NCI-H1930 (cell line): ENCODE measurements at places on chromosomes 3 and 15.

GRCh38 chr15:36893276-36893675 is 207.1 kb downstream of the MEIS2 start:
- no peak for DNase-seq

DNA sequence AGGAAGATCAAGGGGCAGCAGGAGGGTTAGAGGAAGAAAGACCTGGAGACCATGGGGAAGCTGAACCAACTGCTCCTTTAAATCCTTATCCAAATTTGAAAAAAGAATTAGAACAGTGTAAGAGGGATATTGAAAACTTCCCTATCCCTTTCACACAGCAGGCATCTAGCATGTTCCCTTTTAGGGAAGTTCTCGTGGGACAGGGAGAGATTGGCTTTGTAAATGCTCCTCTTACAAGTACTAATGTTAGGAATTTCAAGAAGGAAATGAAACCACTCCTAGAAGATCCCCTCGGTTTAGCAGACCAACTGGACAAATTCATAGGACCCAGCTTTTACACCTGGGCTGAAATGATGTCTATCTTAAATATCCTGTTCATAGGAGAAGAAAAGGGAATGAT is 41.5 kb downstream of the PPCDC start:
- no peak for DNase-seq

- DNase-seq, result no peak
Measured at GRCh38 chr15:73852507-73852906, 20.9 kb upstream of the TBC1D21 start.

DNA sequence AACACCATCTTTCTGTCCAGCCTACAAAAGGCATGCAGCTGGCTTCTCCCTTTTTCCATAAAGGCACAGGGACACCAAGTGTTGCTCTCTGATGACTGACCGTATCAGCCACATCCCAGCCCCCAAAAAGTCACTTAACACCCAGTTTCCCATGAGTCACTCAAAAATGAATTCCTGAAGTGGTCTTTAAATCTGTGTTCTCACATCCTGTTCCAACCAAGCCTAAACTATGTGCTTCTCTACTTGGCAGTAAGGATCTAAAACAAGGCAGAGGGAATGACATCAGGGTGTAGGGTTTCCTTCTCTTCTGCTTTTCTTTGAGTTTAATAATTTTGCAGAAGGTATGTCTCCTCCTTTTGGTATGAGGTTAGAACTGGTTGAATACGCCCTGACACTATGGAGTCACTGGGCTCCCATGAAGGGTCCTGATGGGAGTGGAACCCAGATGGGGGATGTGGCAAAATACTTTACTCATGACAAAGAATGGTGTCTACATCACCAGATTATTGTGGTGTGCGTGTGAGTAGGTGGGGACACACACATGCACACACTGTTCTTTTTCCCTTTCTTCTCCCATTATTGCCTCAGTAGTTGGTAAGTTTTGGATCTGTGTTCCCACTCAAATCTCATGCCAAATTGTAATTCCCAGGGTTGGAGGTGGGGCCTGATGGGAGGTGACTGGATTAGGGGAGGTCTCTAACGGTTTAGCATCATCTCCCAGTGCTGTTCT is 35.6 kb upstream of the CCK start:
- no peak for DNase-seq

GRCh38 chr3:170128259-170128976 is 53.1 kb downstream of the PHC3 start:
- no peak for DNase-seq

DNA sequence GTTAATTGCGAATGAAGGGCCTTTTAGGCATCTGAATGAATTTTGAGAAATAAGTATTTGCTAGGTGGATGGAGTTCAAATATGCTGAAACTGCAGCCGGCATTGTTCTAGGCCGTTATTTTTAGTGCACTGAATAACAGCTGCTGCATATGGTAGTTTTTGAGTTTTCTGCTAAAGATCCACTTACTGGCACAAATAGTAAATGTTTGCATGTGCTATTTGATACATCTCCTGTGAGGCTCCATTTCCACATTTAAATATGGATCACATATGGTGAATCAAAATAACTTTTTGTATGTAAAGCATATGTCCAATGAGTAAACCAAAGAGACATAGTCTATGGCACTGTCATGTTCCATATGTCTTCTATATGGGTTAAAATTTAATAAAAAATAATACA is 56.7 kb upstream of the CNTN4 start:
- no peak for DNase-seq

DNA sequence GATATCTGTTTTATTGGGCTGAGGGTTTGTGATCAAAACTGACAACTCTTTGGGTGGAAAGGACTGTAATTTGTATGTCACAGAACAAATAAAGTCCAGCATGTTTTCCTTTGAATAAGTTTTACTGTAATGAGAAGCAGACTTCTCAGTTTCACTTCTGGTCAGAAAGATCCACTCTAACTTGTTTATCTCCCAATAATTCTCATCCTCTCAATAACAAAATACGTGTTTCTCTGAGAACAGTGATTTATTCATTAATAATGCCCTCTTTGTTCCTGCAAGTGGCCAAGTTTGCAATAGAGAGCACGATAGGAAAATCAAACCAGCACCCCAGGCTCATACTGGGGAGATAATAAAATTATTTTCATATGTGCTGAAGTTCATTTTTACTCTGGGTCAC is 190.6 kb downstream of the CNTN3 start:
- DNase-seq, result no peak

DNA sequence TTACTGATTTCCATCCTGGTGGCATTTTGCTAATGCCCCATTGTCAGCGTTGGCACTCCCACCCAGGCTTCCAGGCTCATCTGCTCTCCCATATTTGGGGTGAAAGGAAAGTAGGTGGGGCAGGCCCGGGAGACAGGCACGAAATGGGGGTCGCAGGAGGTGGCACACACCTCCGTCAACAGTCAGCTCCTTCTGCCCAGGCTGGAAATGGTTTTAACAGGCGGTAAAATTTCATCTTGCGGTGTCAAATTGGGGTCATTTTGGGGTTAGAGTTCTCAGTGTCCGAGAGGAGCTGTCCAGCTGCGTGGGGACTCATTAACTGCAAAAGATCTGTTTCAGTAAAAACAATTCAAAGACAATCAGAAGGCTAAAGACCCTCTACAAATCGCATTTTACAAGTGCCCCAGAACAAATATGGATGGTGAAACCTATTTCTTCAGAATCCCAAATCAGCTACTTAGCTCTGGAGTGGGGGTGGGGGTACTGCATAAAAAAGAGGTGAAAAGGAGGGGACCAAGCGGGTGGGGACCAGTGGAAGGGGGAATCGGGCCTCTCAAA is 4.2 kb upstream of the MEIS2 start:
- DNase-seq, result no peak

GRCh38 chr3:81080608-81081007 is 680.8 kb downstream of the GBE1 start:
- DNase-seq, result no peak

DNA sequence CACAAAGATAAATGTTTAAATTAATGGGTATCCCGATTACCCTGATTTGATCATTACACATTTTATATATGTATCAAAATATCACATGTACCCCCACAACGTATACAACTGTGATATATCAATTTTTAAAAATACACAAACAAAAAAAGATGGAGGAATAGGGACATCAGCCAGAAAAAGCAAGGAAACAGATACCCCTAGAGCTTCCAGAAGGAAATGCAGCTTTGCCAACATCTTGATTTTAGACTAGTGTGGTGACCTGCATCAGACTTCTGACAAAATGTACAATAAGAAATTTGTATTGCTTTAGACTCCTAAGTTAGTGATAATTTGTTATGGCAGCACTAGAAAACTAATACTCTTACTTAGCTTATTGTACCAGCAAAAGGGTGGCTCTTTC is 483.8 kb downstream of the TUSC7 start:
- no peak for DNase-seq

DNA sequence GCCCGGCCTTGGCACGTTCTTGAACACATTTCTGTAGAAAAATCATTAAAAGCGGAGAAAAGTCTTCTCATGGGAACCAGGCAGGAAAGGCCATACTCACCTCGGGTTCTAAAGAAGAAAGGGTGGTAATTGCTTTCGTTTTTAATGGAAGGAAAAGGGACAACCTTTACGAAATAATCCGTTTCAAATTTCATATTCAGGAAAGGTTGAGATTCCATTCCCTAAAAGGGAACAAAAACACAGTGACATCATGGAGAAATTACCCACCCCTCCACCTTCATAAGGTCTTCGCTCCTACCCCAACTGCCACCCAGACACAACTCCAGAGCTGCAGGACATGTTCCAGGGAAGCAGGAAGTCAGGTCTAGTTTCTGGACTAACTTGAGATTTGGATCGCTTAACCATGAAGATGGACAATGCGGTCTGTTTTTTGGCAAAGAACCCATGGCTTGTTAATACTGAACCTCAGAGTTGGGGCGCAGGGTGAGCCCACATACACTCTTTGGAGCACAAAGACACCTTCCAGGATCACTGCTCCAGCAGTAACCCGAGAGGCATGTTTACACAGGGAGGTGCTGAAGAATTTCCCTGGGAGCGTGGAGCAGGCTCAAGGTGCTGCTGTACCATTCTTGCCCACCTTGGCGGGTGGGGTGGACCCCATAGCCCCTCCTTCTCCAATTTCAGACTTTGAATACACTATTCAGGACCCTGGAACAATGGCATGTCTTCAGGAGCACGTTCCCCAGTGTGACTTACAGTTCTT is 49.2 kb downstream of the SPATA12 start:
- DNase-seq, result no peak

DNA sequence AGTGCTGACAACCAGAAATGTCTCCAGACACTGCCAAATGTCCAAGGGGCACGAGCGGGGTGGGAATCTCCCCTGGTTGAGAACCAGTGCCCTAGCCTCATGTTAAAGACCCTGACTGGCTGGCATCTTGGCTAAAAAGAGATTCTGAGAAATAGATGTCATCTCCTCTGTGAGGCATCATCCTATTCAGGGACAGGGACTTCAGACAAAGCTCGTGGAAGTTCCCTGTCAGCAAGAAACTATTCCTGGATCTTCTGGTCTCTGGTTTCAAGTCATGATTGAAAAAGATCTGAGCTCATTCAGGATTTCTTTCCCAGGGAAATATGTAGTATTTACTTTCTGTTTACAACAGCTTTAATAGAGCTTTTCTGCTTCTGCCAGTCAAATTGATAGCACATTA is 10.8 kb downstream of the WDR5B start:
- no peak for DNase-seq

GRCh38 chr15:75455424-75455981 is 4.0 kb upstream of the SIN3A start:
- peak; percentile 18 for DNase-seq

- no peak for DNase-seq
Measured at GRCh38 chr3:37520907-37521341, 340.8 kb upstream of the CTDSPL start.

DNA sequence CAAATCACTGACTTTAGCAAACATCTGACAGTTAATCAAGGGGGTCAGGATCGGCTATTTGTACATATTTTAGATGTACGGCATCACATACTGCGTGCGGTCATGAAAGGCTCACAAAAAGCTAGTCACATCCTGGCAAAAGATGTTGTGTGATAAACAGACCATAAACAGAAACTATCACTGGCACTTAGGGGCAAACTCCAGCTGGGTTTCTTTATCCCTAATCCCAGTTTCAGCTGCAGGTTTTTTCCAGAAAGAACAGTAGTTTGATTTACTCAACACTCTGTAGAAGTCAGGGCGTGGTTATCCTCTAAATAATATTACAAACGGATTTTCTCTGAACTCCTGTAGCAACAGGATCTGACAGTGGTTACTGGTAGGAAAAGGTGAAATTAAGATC is 112.4 kb upstream of the BHLHE40 start:
- no peak for DNase-seq

DNA sequence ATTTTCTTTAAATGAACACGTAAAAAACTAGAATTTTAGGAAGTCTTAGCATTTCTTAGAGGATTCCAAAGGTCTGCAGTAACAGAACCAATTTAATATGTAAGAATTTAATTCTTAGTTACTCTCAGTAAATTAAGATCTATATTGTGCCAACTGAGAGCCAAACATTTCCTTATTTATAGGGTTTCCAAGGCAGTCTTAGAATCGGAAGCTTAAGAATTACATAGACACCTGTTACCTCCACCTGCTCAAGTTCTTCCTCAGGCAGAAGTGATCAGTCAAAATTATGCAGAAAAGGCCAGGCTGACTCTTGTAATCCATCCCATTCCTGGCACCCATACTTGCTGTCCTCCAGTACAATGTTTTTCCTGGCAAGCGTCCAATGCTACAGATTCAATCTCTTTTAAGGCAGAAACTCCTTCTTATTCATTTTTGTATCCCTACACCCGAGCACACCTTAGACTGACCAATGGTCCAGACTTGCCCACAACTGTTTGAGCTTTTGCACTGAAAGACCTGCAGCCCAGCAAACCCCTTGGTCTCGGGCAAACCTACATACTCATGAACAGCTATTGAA is 64.3 kb downstream of the NCEH1 start:
- DNase-seq, result no peak

GRCh38 chr3:86046436-86047136 is 944.4 kb downstream of the VGLL3 start:
- peak; percentile 8 for DNase-seq

DNA sequence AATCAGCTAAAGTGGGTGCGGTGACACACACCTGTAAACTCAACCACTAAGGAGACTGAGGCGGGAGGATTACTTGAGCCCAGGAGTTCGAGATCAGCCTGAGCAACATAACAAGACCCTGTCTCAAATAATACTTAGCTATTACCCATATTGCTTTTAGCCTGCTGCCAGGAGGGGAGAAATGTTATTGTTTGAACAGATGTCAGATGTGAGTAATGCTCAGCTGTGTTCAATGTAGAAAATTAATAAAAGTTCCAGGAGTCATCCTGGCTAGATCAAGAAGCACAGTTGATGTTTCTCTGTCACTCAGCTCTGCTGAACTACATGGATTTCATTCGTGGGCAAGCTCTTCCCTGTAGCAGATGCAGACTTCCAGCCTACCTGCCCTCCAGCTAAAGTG is 22.2 kb downstream of the LSM3 start:
- DNase-seq, result no peak

DNA sequence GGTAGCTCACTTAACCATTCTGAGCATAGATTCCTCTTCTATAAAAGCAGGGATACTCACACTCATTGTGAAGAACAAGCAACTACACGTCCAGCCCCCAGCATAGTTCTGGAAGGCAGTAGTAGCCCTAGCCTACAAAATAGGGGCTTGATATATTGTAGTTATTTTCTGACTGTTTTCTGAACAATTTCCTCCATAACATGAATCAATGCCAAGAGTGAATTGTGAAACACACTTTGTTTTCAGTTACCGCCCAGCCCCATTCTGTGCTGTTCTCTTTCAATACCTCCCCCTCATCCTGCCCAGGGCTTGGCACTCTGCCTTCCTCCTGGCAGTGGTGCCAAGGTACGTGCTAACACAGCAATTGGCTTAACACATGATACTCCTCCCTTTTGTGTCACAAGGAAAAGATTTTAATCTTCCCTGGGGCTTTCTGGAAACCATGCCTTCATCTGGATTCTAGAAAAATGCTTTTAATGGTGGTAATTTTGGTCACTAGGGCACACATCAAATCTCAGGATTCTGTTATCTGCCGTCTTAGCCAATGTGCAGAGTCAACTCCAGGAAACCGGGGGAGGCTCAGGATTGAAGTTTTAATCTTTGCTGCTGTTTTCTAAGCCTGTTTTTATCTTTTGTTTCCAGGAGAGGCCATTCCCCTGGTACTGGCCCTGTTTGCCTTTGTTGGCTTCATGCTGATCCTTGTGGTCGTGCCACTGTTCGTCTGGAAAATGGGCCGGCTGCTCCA is 37.2 kb downstream of the IL20RB start:
- DNase-seq, result no peak

GRCh38 chr3:194905696-194906095 is 220.0 kb downstream of the FAM43A start:
- no peak for DNase-seq

GRCh38 chr3:43014956-43015355 is 35.8 kb downstream of the GASK1A start:
- no peak for DNase-seq
